ENCODE measurements at places on chromosomes 5 and 9. TPM values are rescaled to one million over a fixed set of nuclear protein-coding genes. Genes with fewer than 3 reads are reported as not detected.

IL4 gene
- not detected for total RNA-seq

DNA sequence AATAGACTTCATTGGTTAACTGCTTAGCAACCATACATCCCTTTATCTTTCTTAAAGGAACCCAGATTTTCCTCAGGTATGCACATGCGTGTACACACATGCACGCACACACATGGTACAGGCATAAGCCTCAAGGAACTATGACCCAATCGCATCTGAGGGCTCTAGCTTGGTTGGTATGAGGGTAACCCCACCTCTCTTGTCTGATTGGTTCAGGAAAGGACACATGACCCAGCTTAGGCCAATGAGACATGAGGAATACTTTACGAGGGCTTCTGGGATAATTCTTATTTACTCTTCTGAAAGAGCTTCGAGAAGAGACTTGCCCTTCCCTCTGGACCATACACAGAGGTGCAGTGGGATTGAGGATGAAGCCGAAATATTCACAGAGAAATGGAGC is 141.9 kb downstream of the FRMD3 start:
- H3K36me3 ChIP-seq, result no peaks in the 10 kb centered on the region
- no peaks in the 10 kb centered on the region for H3K27me3 ChIP-seq
- no peak for DNase-seq

GRCh38 chr5:82719368-82719767 is 357.8 kb downstream of the TMEM167A start:
- H3K4me3 ChIP-seq, result no peak overlapping the region
- H3K4me1 ChIP-seq, result no peaks in the 10 kb centered on the region
- no peak overlapping the region for H3K27ac ChIP-seq
- H3K27me3 ChIP-seq, result no peaks in the 10 kb centered on the region
- H3K36me3 ChIP-seq, result no peaks in the 10 kb centered on the region

TRIM32 gene
- total RNA-seq, result 15.7 TPM

KIAA0825 gene
- 3.8 TPM for total RNA-seq

ZNF474 gene
- not detected for total RNA-seq

Data from sigmoid colon (tissue), 7 donors.